ENCODE measurements at places on chromosomes 12 and 14. TPM values are rescaled to one million over a fixed set of nuclear protein-coding genes. Genes with fewer than 3 reads are reported as not detected.

- DNase-seq = no peak
- H3K27ac ChIP-seq = no peak overlapping the region
- no peaks in the 10 kb centered on the region for H3K27me3 ChIP-seq
- no peaks in the 10 kb centered on the region for H3K36me3 ChIP-seq
Observed at GRCh38 chr12:76020281-76020680, 11.3 kb downstream of the PHLDA1 start.

DNA sequence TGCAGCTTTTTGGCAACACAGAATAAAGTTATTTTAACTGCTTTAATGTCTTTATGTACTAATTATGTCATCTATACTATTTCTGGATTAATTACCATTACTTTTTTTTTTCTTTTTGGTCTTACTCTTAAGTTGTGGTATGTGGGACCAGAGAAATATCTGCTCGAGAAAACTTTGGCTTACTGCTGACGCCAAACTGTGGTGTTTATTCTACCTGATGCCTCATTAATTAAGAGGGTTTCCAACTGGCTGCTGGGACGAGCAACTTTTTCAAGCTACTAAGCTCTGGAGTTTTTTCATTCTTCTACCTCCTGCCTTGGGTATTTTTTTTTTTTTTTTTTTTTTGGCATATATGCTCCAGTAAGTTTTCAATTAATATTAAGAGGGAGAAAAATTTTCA lies 1257.5 kb downstream of the FSCB start:
- H3K36me3 ChIP-seq = no peaks in the 10 kb centered on the region
- H3K27ac ChIP-seq = no peak overlapping the region
- no peaks in the 10 kb centered on the region for H3K27me3 ChIP-seq
- H3K4me1 ChIP-seq = no peaks in the 10 kb centered on the region
- no peak overlapping the region for H3K4me3 ChIP-seq

- H3K27me3 ChIP-seq = no peaks in the 10 kb centered on the region
- peaks cover 35% of the 10 kb centered on the region for H3K4me1 ChIP-seq
- H3K27ac ChIP-seq = no peak overlapping the region
- H3K36me3 ChIP-seq = peaks cover 3% of the 10 kb centered on the region
Observed at GRCh38 chr12:49825360-49825970, 2.7 kb downstream of the NCKAP5L start.

GRCh38 chr14:36105401-36105800 lies 71.1 kb downstream of the PTCSC3 start:
- H3K27ac ChIP-seq = no peak overlapping the region
- no peak overlapping the region for H3K4me3 ChIP-seq
- H3K36me3 ChIP-seq = no peaks in the 10 kb centered on the region

DNA sequence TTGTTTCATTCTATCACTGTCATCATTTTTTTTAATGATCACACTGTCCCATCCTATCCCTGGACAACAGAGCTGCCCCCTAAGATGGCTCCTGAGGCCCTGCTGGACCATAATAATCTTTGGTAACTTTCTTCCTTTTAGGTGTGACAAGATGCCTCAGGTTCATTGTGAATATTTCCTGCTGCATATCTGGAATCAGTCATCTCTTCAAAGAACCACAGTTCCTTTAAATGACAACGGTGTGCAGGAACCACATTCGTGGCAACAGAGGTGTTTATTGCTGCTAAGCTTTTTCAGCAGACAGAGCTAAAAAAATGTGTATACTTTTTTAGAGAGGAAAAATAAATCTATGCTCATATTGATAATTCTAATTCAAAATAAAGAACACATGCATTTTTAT lies 312.9 kb downstream of the MED13L start:
- H3K4me1 ChIP-seq = no peaks in the 10 kb centered on the region
- peaks cover 87% of the 10 kb centered on the region for H3K36me3 ChIP-seq
- DNase-seq = no peak
- no peak overlapping the region for H3K4me3 ChIP-seq

DNA sequence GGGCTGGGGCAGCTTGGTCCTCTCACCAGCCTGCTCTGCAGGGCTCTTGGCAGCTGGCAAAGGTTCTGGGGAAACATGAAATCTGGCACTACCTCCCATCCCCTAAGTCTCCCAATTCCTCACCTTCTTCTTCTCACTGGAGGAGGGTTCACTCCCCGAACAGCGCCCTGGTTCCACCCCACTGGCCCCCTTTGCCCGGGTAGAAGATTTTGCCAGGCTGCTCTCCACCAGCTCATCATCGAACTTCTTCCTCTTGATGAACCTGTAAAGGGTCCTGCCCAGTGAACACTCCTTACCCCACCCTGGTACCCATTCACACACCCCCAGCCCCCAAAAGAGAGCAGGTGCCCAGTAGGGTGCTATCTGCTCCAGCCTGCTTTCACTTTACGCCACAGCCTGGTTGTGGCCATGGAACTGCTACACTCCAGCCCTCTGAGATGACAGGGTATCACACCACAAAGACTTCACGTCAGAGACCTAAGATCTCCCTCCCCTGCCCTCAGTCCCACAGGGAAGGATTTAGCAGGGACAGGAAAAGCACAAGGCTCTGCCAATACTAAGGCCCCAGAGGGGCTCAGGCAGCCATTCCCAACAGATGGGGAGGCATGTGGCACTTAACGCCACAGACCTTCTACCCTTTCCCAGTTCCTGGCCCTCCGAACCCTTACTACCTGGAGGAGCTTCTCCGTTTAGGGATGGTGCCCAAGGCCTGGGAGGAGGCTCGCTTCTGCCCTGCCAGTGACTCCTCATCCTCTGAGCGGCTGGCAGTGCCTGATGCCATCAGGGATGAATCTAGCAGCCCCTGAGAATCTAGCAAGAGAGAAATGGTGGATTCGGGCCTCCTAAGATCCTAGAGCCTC lies 2.3 kb downstream of the MCRS1 start:
- no peak for DNase-seq
- no peak overlapping the region for H3K27ac ChIP-seq
- H3K4me1 ChIP-seq = peaks cover 8% of the 10 kb centered on the region
- no peaks in the 10 kb centered on the region for H3K27me3 ChIP-seq
- H3K4me3 ChIP-seq = no peak overlapping the region

- no peaks in the 10 kb centered on the region for H3K4me1 ChIP-seq
- no peak overlapping the region for H3K27ac ChIP-seq
- no peak for DNase-seq
- H3K36me3 ChIP-seq = no peaks in the 10 kb centered on the region
- no peak overlapping the region for H3K4me3 ChIP-seq
- no peaks in the 10 kb centered on the region for H3K27me3 ChIP-seq
Observed at GRCh38 chr12:77685112-77685511, 145.6 kb upstream of the NAV3 start.

DNA sequence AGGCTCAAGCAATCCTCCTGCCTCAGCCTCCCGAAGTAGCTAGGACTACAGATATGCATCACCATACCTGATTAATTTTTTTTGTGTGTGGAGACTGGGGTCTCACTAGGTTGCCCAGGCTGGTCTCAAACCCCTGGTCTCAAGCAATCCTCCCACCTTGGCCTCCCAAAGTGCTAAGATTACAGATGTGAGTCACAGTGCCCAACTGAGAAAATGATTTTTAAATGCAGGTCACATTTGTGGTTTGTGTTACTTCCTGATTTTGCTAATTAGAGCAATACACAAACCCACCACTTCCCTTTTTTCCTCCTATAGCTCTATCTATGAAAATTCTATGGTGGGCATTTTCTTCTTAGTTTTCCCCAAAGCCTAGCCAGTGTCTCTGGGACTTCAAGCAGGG lies 45.5 kb upstream of the TMEM263 start:
- DNase-seq = no peak
- H3K27me3 ChIP-seq = peaks cover 53% of the 10 kb centered on the region
- no peaks in the 10 kb centered on the region for H3K36me3 ChIP-seq
- H3K4me1 ChIP-seq = no peaks in the 10 kb centered on the region
- no peak overlapping the region for H3K4me3 ChIP-seq

DNA sequence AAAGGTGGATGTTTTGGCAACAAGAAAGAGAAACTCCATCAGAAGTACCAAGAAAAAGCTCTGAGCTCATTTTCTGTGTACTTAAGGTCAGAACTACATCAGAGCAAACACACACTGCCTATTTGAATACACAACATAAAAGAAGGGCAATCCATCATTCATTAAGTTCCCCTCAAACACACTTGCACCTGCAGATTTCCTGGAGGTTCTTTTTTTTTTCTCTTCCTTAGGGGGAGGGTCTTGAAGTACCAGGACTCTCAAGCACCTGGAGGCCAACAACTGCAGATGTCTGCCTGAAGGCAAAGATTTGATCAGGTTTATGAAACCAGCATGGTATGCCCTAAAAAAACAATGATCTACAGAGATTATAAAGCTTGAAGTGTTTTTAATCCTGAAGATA lies 26.1 kb upstream of the PTHLH start:
- no peaks in the 10 kb centered on the region for H3K36me3 ChIP-seq
- no peaks in the 10 kb centered on the region for H3K4me1 ChIP-seq
- H3K27ac ChIP-seq = no peak overlapping the region
- DNase-seq = no peak
- no peaks in the 10 kb centered on the region for H3K27me3 ChIP-seq

SLCO1B1 gene
- not detected for total RNA-seq

B4GALNT3 gene
- 0.07 TPM for total RNA-seq

WDR20 gene
- total RNA-seq = 16.6 TPM

MANSC4 gene
- total RNA-seq = not detected

ANO4 gene
- not detected for total RNA-seq

TAS2R46 gene
- total RNA-seq = 0.47 TPM
